ENCODE measurements at places on chromosomes 4 and X.

- no peak overlapping the region for H3K27ac ChIP-seq
- H3K4me3 ChIP-seq, result no peak overlapping the region
- no peaks in the 10 kb centered on the region for H3K27me3 ChIP-seq
- no peaks in the 10 kb centered on the region for H3K36me3 ChIP-seq
- no peaks in the 10 kb centered on the region for H3K4me1 ChIP-seq
- no peak for DNase-seq
These were observed 56.2 kb upstream of the S100G start for GRCh38 chrX:16593801-16594200.

DNA sequence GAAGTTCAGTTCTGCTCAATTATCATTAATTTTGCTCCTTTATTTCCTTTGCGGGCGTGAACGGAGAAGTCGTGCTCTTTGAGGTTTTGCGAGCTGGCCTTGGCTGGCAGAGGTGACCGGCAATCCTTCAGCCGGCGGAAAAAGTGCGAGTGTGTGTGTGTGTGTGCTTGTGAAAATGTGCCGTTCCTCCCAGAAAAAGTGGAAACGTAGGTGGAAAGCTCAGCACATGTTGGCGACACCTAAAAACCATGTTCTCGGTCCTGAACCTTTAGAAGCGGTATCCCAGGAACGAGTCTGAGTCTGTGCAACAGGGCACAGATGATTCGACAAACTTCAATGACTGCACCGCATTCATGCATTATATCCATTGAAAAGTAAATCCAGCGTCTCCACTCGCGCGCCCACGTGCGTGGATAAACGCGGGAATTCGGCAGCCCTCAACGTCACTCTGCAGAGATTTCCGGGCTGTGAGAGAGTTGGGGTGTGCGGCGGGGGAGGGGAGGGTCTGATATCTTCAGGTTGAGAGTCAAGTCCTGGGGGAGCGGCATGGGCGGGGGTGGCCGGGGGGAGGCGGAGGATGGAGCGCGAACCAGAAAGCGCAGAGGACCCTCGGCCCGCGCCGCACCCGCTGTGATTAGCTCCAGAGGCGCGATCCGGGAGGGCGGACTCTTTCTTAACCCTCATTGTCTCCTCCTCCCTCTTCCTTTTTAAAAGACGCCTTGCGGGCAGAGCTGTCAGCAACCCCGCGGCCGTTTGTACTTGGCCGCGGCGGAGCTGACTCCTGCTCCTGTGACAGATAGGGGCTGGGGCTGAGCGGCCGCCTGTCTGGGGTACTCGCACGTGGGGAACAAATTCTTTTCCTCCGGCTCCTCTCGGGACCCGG is at the start of gene SHISA3:
Gene SHISA3 (plus strand): TSS at position 737 of the 883 bp plus-strand sequence. CDS start 569 bp downstream, outside the sequence.
- peaks cover 59% of the 10 kb centered on the region for H3K27me3 ChIP-seq
- peak within 1 kb of the TSS; percentile 54 for H3K4me3 ChIP-seq
- no peak within 1 kb of the TSS for H3K27ac ChIP-seq
- H3K4me1 ChIP-seq, result peaks cover 26% of the 10 kb centered on the region
- no peaks in the 10 kb centered on the region for H3K36me3 ChIP-seq

- peaks cover 28% of the 10 kb centered on the region for H3K4me1 ChIP-seq
- no peaks in the 10 kb centered on the region for H3K36me3 ChIP-seq
- H3K27me3 ChIP-seq, result no peaks in the 10 kb centered on the region
These were observed 67.7 kb upstream of the PGRMC2 start for GRCh38 chr4:128355305-128355704.

DNA sequence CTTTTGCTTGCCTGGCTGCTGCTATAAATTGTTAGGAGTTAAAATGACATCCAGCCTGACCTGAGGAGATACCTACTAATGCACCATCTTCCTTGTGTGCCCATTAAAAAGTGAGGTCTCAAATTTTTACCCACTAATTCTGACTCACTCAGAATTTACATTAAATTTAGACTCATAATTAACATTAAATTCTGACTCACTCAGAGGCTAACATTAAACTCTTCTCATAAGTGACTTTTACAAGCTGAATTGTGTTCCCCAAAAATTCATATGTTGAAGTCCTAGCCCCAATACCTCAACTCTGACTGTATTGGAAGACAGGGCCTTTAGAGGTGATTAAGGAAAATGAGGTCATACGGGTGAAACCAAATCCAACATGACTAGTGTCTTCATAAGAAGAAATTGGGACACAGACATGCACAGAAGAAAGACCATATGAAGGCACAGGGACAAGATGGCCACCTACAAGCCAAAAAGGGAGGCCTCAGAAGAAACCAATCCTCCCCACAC is 11.8 kb downstream of the CASP6 start:
- peaks cover 62% of the 10 kb centered on the region for H3K36me3 ChIP-seq
- H3K4me1 ChIP-seq, result no peaks in the 10 kb centered on the region
- no peak for DNase-seq
- no peak overlapping the region for H3K27ac ChIP-seq
- H3K27me3 ChIP-seq, result no peaks in the 10 kb centered on the region

DNA sequence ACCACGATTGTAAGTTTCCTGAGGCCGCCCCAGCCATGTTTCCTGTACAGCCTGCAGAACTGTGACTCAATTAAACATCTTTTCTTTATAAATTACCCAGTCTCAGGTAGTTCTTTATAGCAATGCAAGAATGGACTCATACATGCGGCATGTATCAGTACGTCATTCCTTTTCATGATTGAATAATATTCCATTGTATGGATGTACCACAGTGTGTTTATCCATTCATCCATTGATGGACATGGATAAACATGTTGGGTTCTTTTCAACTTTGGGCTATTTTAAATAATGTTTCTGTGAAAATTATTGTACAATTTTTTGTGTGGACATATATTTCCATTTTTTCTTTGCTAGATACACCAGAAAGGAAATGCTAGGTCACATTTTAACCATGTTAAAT is 99.2 kb upstream of the IGSF1 start:
- DNase-seq, result no peak
- H3K27ac ChIP-seq, result no peak overlapping the region
- H3K27me3 ChIP-seq, result no peaks in the 10 kb centered on the region
- H3K36me3 ChIP-seq, result no peaks in the 10 kb centered on the region

- no peak overlapping the region for H3K4me3 ChIP-seq
- no peak overlapping the region for H3K27ac ChIP-seq
- peak; percentile 75 for DNase-seq
- H3K27me3 ChIP-seq, result no peaks in the 10 kb centered on the region
- peaks cover 21% of the 10 kb centered on the region for H3K4me1 ChIP-seq
- H3K36me3 ChIP-seq, result peaks cover 21% of the 10 kb centered on the region
These were observed 57.1 kb downstream of the RELL1 start for GRCh38 chr4:37628977-37629609.

GRCh38 chrX:30653415-30654131 is at the start of gene GK:
Gene GK, plus strand, starts transcription at chrX:30653423. Its CDS starts 115 bp downstream, at chrX:30653538.
- peak; percentile 67 for DNase-seq
- H3K27me3 ChIP-seq, result no peaks in the 10 kb centered on the region
- peak within 1 kb of the TSS; percentile 63 for H3K4me3 ChIP-seq
- peaks cover 12% of the 10 kb centered on the region for H3K4me1 ChIP-seq

All from suprapubic skin (tissue), 4 donors.